ENCODE measurements at places on chromosomes 5 and 9.
A peak's percentile ranks its signal among the peaks of the same experiment; 100 is the strongest.

DNA sequence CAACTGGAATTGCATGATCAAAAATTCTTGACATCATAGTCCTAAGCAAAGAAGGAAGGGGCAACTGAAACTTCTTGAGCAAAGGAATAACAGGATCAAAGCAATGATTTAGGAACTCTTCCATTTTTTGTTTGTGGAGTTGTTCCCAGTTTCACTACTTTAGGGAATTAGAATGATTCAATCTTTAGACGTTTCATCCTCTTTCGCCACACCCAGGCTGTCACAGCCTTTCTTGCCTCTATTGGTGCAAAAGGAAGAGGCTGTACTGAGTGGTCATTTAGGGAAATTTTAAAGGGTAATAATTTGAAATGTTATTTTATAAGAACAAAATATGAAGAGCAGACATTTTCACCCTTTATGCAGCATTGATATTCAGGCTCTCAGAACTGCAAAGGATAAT is 1026.0 kb upstream of the ARRDC3 start:
- peak; percentile 51 for DNase-seq

DNA sequence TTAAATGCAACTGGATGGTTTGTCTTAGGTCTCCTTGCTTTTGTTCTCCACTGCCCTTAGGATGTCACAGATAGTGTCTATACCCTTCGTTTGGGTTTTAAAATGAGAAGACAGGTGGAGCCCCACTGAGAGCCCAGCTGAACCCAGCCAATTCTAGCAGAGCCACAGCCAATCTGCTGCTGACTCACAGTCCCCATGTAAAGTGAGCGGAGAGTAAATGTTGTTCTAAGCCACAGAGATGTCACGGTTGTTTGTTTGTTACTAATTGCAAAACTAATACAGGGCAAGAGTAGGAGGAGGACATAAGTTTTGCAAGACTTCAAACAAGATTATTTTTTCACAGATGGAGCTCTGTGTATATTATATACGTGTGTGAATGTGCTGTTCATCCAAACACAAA is 50.5 kb upstream of the AGXT2 start:
- peak; percentile 27 for DNase-seq

DNA sequence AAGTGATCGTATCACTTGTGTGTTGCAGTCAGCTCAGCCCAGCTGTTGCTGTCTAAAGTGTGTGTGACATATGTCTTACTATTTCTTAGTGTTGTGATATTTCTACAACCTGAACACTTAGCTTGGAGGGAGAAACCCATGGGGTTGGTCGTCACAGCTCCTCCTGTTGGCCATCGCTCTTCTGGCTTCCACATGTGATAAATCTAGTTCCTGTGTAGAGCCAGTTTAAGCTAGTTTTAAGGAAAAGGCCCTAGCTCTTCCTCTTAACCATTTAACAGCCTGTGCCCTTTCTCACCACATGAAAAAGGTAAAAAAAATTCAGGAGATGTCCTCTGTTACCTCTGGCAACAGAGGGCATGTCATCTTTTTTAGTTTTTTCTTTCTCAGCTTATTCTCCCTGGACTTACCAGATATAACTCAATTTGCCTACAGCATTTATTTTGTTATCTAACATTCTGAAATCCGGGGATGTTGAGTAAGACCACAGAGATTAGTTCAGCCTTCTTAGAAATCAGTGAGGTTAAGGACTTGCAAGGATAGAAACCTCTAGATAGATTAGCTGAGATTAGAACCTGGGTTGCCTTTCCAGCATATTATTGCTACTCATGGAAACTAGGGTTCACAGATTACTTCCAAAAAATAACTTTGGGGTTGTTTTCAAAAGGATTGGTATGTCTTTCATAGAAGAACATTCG is 100.4 kb downstream of the GAPVD1 start:
- no peak for DNase-seq

- DNase-seq, result no peak
Observed at GRCh38 chr5:132651838-132652469, 6.0 kb upstream of the IL13 start.
